ENCODE measurements at places on chromosomes 11 and 22. TPM values are rescaled to one million over a fixed set of nuclear protein-coding genes. Genes with fewer than 3 reads are reported as not detected.

DNA sequence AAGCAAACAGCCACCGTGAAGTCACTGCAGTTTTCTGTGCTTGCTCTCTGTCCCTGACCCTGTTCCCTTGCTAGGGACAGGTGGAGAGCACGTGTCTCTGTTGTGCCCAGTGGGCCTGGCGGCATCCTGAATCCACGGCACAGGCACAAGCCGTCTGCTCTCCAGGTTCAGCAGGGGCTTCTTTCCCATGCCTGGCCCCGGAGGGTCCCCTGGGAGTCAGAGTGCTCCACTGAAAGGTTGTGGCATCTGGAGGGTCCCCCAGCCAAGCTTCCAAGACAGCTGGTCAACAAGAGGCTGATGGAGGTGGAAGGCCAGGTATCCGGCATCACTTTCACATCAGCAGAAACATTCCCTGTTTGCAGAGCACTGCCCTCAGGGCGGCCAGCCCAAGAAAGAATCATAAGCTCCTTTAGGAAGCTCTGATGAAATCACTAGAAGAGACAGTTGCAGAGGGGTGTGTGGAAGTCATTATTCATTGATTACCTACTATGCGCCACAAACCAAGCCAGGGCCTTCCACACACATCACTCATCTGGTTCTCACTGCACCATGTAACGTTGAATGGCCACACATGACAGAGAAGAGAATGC, 346.4 kb upstream of the B3GAT1 start:
- H3K36me3 ChIP-seq: no peaks in the 10 kb centered on the region
- no peak overlapping the region for H3K27ac ChIP-seq
- DNase-seq: no peak
- H3K4me1 ChIP-seq: no peaks in the 10 kb centered on the region

DNA sequence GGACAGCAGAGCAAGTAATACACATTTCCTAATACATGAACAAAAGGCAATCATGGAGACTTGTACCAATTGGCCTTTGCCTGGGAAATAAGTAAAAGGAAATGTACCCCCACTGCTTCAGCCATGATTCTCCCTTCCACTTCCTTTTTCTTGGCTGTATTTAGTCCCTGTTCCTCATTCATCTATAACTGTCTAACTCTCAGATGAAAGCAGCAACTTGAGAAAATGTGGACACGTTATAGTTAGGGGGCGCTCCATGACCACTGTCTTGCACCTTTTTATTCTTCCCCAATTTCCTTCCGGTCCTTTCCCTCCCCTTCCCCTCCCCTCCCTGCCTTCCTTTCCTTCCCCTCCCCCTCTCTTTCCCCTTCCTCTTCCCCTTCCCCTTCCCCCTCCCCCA, 61.3 kb upstream of the BARX2 start:
- H3K4me3 ChIP-seq: no peak overlapping the region
- H3K27me3 ChIP-seq: peaks cover 10% of the 10 kb centered on the region
- DNase-seq: no peak
- no peak overlapping the region for H3K27ac ChIP-seq
- H3K4me1 ChIP-seq: peaks cover 17% of the 10 kb centered on the region

- H3K27me3 ChIP-seq: no peaks in the 10 kb centered on the region
- no peaks in the 10 kb centered on the region for H3K36me3 ChIP-seq
- peaks cover 23% of the 10 kb centered on the region for H3K4me1 ChIP-seq
Measured at GRCh38 chr11:36404831-36405230, 105.2 kb downstream of the TRAF6 start.

DNA sequence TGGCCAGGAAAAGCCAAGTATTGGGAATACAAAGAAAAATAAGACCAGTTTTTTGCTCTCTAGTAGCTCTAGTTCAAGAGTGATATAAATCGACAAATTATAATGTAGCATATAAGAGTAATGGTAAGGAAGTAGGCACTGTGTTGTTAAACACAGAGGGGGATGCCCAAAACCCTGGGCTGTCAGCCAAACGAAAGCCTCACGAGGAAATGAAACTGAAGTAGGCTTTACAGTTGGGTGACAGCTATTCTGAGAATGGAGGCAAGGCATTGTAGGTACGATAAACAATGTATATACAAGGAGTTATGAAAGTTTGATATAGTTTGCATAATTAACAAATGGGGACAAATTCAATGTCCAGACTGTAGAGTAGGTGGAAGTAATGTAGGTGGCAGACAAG, 176.4 kb downstream of the FAM181B start:
- no peaks in the 10 kb centered on the region for H3K27me3 ChIP-seq
- DNase-seq: peak; percentile 32
- no peaks in the 10 kb centered on the region for H3K36me3 ChIP-seq
- no peak overlapping the region for H3K4me3 ChIP-seq

DNA sequence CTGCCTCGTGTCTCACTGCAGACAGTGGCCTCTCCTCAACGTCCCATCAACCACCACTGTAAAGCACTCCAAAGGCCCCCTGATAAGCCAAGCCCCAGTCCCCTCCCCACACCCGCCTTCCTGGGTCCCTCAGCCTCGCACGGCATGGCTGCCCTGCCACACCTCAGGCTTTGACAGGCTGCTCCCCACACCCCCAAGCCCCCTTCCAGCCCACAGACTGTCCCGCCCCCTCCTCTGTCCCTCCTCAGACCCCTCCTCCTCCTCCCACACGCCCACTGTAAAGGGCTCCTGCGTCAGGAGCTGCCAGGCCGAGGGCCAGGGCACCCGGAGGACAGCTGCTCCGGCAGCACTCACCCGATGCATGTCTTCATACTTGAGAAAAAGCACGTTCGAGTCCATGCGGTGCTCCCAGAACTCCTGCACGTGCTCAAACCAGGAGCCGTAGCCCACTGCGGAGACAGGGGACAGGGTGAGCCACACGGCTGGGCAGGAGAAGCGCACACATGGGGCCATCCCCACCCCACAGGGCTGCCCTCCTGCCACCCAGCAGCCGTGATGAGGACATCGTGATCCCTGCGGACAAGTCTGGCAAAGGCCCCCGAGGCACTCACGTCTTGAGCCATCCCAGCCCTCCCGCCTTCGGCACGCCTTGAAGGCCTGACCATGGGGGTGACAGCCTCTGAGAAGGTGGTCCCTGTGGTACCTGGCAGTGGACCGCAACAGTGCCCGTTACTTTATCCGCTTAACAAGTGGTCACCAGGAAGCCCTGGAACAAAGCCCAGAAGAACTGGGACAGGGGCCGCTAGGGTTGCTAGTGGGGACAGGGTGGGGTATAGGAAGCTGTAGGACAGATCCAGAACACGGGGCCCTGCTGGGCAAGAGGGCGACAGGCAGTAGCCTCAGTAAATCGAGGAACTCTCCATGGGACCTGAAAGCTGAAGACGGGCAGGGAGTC, 21.5 kb upstream of the EFCAB6 start:
- H3K27me3 ChIP-seq: peaks cover 7% of the 10 kb centered on the region
- no peak overlapping the region for H3K4me3 ChIP-seq
- no peak overlapping the region for H3K27ac ChIP-seq
- H3K4me1 ChIP-seq: peaks cover 37% of the 10 kb centered on the region
- peak; percentile 32 for DNase-seq
- no peaks in the 10 kb centered on the region for H3K36me3 ChIP-seq

CHKA gene
- total RNA-seq: 8.7 TPM

DNA sequence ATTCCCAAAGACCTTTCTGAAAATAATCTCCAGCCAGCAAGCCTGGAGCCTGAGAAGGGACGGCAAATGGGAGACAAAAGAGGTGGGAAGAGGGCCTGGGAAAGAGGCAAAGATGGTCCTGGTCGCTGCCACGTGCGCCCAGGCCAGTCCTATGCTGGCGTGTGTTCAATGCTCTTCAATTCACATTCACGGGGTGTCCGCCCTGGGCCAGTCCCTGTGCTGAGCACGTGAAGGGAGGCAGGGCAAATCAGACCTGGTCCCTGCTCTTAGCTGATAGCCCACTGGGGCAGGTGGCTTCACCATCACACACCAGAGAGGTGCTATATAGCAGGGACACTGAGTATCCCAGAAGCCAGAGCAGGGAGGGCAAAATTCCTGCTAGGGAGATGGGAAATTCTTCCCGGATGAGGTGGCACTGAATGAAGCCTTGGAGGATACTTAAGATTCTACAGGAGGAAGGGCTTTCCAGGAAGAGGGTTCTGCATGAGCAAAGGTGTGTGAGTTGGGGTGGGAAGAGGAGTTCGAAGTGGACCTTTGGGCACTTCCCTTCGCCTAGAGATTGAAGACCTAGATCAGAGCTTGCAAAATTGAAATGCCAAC, 148.2 kb downstream of the CHST1 start:
- DNase-seq: no peak
- no peak overlapping the region for H3K4me3 ChIP-seq
- H3K36me3 ChIP-seq: no peaks in the 10 kb centered on the region
- H3K27me3 ChIP-seq: no peaks in the 10 kb centered on the region
- H3K4me1 ChIP-seq: no peaks in the 10 kb centered on the region

ANO1 gene
- total RNA-seq: 7.7 TPM

HPX gene
- total RNA-seq: 0.44 TPM

GRCh38 chr11:90284171-90284570, 61.3 kb upstream of the CHORDC1 start:
- H3K36me3 ChIP-seq: no peaks in the 10 kb centered on the region
- no peaks in the 10 kb centered on the region for H3K4me1 ChIP-seq
- H3K27ac ChIP-seq: no peak overlapping the region
- no peaks in the 10 kb centered on the region for H3K27me3 ChIP-seq
- H3K4me3 ChIP-seq: no peak overlapping the region

DEUP1 gene
- not detected for total RNA-seq

FXYD2 gene
- total RNA-seq: 1.3 TPM

DNA sequence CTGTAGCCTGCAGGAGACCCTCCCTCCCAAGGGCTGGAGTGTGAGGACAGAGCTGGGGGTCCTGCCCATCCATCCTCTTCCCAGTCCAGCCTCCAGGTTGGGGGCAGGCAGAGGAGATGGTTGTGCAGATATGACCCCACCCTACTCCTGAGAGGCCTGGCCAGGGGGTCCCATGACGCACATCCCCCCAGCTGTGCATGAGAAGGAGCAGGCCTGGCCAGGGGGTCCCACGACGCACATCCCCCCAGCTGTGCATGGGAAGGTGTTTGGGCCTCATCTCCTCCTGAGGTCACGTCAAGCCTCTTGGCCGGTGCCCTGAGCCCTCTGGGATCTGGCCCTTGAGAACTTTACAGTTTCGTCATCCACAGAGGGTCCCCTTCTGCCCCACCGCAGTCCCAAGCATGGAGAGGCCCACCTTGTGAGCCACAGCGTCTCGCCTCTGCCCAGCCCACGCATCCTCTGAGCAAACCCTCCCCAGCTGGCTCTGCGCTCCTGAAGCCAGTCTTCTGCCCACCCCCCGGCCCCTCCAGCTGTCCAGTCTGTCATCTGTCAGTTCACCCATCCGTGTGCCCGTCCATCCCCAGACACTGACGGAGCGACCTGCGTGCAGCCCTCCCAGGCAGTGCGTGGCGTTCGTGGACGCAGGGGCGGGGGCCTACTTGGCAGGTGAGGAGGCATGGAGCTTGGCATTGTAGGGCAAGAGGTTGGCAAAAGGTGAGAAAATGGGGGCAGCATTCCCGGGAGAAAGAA, 2.3 kb downstream of the ANO9 start:
- no peak overlapping the region for H3K27ac ChIP-seq
- H3K36me3 ChIP-seq: no peaks in the 10 kb centered on the region
- peaks cover 71% of the 10 kb centered on the region for H3K27me3 ChIP-seq
- no peak for DNase-seq
- no peak overlapping the region for H3K4me3 ChIP-seq

E2F8 gene
- 3.6 TPM for total RNA-seq

DNA sequence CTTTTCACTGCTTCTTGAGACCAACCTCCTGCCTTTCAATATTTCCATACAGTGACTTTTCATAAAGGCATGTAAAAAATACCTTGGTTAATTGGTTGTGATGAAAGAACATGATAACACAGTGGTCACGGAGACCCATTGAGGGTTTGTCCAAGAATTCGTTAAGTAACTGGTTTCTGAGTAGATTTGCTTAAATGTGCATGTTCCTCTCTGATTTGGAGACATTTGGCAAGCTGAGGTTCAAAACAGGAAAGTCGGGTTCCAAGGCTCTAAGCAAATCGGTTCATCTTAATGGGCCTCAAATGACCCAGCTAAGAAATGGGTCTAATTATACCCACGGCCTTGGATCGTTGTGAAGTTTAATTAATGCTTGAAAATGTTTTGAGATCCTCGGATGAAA, 36.9 kb upstream of the CCND1 start:
- no peak for DNase-seq
- H3K27ac ChIP-seq: no peak overlapping the region
- no peak overlapping the region for H3K4me3 ChIP-seq
- H3K4me1 ChIP-seq: no peaks in the 10 kb centered on the region

- peak overlapping the region; percentile 80 for H3K4me3 ChIP-seq
- DNase-seq: no peak
- H3K36me3 ChIP-seq: peaks cover 54% of the 10 kb centered on the region
- peak overlapping the region; percentile 97 for H3K27ac ChIP-seq
Measured at GRCh38 chr11:65855927-65856363, 2.0 kb downstream of the CFL1 start.

MOGAT2 gene
- not detected for total RNA-seq

GRCh38 chr11:59173080-59173963, 1.4 kb downstream of the DTX4 start:
- H3K27me3 ChIP-seq: peaks cover 11% of the 10 kb centered on the region
- H3K36me3 ChIP-seq: peaks cover under 1% of the 10 kb centered on the region
- peak overlapping the region; percentile 79 for H3K27ac ChIP-seq
- DNase-seq: no peak

GRCh38 chr11:126444072-126444471, 88.6 kb downstream of the ST3GAL4 start:
- H3K4me1 ChIP-seq: peaks cover 10% of the 10 kb centered on the region
- no peak overlapping the region for H3K27ac ChIP-seq
- no peak for DNase-seq

DNA sequence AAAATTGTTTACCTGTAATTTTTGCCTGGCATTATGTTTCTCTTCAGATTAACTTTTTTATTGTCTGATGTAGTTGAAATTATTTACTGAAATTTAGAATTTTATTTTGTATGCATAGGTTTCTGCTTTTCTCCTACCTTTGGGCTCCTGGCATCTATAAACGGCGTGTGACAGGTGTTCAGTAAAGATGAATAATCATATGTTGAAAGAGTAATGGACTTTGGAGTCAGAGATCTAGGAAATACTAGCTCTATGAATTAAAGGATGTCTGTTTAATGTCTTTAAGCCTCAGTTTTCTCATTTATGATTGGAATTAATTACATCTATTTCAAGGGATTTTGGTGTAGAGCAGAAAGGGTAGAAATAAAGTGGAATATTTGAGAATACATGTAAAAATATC, 7.2 kb upstream of the ANGPTL5 start:
- H3K4me3 ChIP-seq: no peak overlapping the region
- H3K27me3 ChIP-seq: no peaks in the 10 kb centered on the region
- no peaks in the 10 kb centered on the region for H3K4me1 ChIP-seq
- DNase-seq: no peak
- no peaks in the 10 kb centered on the region for H3K36me3 ChIP-seq
- H3K27ac ChIP-seq: no peak overlapping the region

TRIM21 gene
- 8.4 TPM for total RNA-seq

GRCh38 chr11:130476200-130476921, 27.9 kb downstream of the ADAMTS15 start:
- peaks cover 69% of the 10 kb centered on the region for H3K4me1 ChIP-seq
- peak overlapping the region; percentile 88 for H3K27ac ChIP-seq
- no peaks in the 10 kb centered on the region for H3K27me3 ChIP-seq

All from left ventricle myocardium inferior (tissue), 1 donor.